ENCODE measurements at places on chromosomes 3 and 15.

DNA sequence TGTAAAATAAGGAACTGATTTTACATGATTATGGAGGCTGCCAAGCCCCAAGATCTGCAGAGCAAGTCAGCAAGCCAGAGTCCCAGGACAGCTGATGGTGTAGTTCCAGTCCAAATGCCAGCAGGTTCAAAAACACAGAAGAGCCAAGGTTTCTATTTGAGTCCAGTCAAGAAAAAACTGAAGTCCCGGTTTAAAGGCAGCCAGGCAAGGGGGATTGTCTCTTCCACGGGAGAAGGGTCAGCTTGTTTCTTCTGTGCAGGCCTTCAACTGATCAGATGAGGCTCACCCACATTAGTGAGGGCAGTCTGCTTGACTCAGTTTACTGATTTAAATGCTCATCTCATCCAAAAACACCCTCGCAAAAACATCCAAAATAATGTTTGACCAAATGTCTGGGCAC is 246.2 kb downstream of the PLCL2 start:
- DNase-seq = no peak

- no peak for DNase-seq
Measured at GRCh38 chr3:196645096-196645495, 5.6 kb downstream of the NRROS start.

DNA sequence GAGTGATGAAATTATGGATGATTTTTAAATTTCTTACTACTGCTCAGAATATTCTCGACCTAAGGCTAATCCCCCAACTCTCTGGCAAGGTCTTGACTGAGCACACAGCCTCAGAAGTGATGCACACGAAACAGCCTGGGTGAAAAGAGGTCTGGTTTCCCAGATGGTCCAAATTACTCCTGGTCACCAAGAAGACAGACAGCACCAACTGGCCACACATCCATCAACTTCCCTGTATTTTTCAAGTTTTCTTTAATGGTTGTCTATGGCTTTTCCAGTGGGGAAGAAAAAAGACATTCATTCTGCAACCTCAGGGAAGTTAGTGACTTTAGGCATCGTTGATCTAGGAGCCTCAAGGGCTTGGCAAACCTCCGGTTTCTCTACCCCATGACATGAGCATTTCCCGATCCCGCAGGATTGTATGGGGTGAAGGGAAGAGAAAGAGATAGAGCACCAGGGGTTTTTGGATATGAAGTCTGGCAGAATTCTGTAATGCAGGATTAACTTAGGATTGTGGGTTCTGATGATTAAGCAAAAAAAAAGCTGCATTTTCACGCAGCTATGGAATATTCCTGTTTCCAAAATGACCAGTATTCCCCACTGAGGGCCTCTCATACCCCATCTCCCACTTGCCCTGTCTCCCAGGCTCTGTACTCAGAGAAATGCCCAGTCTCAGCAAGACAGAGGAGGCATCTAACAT is 62.2 kb downstream of the UMPS start:
- no peak for DNase-seq

- no peak for DNase-seq
Measured at GRCh38 chr3:132004571-132004970, 30.2 kb downstream of the CPNE4 start.

- DNase-seq = no peak
Measured at GRCh38 chr15:85457392-85457968, 77.1 kb downstream of the AKAP13 start.

GRCh38 chr3:143672396-143673165 is 175.7 kb downstream of the SLC9A9 start:
- DNase-seq = no peak

- DNase-seq = no peak
Measured at GRCh38 chr3:16890597-16891333, 6.0 kb downstream of the PLCL2 start.

DNA sequence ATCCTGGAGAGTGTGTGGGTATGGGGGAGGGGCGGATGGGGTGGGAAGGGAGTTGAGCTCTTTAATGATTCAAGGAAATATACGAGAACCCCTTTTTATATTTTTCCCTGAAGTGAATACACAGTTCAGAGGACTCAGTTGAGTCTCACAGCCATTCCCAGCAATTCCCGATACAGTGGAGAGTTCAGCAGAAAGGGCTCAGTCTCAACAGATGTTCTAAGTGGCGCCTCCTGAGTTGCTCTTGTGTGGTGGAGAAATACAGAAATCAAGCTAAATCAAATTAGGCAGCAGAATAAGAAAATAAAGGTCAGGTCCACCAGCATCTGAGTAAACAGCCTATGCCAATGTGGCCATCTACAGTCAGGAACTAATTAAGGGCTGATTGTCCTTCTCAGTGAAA is 372.1 kb downstream of the NR2F2 start:
- no peak for DNase-seq

DNA sequence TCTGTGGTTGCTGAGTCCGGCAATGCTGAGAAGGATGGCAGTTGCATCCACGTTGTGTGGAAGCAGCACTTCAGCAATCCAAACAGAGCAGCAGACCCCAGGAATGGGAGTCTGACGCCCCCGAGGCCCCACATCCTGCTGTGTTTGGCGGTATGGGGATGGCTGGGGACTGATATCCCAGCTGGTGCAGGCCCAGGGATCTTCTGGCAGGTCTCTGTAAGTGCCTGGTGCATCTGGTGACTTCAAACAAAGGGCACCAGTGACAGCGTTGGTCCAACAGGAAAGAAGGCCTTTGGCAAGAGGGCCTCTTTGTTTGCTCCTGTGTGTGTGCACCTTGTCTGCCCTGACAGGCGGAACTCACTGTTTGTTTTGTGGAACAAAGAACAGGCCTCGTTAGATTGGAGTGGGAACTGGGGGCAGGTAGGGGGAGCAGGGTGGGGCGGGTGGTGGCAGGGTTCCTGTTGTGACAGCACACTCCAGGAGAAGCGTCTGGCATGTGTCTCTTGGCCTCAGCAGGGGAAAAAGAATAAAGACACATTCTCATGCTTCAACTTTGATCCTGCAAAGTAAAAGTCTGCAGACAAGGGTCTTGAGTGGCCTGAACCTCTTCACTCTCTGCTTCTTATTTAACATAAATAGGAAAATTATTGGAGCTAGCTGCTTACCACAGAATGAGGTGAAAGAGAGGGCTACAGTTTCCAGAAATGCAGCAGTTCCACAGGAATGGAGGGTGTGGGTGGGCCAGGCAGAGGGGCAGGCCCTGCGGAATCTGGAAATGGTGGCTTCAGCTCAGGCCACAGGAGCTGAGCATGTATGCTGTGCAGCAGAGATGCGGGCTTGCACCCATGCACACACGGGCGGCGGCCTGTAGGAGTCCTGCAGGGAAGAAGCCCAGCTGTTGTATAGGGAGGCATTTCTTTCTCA is 94.5 kb upstream of the MYZAP start:
- no peak for DNase-seq

GRCh38 chr3:193346259-193346658 is 32.3 kb downstream of the ATP13A5 start:
- no peak for DNase-seq

DNA sequence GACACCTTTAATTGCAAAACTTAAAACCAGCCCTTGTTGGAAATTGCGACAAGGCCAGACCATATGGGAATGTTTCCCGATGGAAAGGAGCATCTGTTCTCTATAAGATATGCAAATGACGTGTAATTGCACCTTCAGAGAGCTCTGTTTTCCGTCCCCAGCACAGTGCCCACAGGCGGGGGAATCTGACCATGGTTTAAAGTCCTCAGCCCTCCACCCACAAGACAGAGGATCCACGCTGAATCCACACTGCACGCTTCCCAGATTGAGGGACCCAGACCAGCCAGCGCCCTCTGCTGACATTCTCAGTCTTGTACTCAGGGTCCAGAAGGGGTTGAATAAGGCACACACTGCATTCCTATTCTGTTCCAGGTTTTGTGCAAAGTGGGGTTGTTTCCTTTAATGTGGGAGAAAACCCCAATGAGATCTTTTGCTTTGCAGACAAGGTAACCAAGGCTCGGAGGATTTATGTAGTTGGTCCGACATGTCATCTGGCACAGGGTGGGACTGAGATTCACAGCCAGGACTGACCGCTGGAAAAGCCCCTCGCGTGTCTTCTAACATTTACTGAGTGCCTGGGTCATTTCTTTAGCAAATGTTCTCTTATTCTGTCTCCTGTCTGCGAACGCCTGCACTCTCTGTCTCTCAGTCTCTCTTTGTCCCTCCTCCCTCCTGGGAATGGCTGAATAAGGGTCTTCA is 36.8 kb upstream of the KLHL25 start:
- DNase-seq = no peak

DNA sequence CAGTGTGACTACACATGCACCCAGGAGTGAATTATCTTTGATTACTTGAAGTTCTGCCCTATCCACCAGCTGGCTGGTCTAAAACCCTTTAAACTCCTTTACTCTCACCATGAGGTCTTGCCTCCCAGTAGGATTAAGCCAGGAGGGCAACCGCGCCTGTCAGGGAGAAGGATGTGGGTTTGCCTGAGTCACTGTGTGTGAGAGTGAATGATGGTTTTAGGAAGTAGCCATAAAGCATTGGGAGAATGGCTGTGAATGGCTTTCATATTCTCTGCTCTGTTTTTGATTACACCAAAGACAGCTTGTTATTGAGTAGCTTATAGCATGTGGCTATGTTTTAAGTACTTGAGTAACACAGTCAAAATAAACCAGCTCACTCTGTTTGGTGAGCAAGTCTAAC is 637.7 kb upstream of the TBL1XR1 start:
- no peak for DNase-seq

GRCh38 chr3:39744746-39745145 is 64.7 kb upstream of the MYRIP start:
- no peak for DNase-seq

GRCh38 chr3:123112232-123112631 is 45.4 kb downstream of the PDIA5 start:
- DNase-seq = no peak

DNA sequence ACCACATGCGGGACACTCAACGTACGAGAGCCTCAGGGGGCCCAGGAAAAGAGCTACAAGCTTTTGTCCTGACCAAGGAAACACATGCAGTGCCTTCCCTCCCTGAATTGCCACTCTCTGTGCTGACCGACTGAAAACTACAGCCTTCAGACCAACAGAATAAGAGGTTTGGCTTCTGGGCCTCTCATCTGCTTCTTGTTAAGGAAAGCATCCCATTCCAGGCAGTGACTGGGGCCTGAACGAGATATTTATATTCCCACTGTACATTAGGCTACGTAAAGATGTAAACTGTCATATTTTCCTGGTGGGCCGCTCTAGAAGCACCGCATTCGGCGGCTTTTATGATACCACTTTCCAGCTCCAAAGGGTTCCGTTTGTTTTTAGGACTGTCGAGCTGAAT is 208.9 kb upstream of the TPM1 start:
- DNase-seq = no peak

DNA sequence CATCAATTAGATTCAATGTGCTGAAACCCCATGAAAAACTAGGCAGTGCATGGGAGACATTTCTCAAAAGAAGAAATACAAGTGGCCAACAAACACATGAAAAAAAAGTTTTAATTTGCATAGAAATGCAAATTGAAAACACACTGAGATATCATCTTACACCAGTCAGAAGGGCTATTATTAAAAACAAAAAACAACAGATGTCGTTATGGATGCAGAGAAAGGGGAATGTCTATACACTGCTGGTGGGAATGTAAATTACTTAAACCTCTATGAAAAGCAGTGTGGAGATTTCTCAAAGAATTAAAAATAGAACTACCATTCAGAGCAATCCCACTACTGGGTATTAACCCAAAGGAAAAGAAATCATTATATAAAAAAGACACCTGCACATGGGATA is 98.7 kb downstream of the CCNL1 start:
- DNase-seq = no peak

DNA sequence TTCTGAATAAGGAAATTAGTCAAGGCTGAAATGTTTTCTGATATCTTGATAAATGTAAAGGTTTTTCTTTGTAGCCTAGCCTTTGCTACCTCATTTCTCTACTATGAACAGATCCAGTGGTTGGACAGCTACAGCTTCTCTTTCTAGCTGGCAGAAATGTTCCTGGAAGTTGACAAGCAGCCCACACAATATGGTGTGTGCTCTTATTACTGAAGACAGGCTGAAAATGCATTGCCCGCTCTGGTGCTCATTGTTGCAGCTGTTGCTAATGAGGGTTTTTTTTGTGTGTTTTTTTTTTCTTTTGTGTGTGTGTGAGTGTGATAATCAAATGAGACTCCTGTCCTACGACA is 844.3 kb upstream of the SEMA6D start:
- no peak for DNase-seq

DNA sequence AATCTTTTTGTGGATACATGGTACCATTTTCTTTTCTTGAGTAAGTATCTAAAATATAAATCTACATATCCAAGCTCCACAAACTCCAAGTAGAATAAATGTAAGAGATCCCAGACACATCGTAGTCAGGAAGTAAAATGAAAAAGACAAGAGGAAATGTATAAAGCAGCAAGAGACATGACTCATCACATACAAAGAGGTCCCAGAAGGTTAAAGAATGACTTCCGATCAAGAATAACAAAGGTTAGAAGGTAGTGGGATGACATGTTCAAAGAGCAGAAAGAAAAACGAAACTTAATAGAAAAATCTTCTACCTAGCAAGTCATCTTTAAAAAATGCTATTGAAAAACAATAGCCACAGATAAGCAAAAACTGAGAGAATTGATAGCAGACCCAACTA is 705.8 kb downstream of the NR2F2 start:
- DNase-seq = no peak

Data from NCI-H1930 (cell line).